ENCODE measurements at places on chromosomes 4 and X.

- DNase-seq: no peak
Measured at GRCh38 chrX:38882894-38883626, 81.8 kb downstream of the MID1IP1 start.

DNA sequence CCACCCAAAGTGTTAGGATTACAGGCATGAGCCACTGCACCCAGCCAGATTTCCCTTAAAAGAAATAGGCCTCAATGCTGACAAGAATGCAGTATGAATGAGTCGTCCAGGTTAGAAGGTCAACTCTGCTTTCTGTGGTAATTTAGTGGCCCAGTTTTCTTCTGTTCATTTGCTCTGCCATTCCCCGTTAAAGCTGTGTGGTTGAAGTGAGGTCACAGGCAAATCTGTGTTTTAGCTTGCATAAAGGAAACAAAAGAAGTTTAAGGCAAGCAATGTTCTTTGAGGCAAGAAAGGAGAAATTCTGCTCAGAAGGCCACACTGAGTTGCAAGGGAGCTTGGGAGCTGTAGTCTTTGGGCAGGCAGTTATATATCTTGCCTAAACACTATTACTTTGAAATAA is 176.8 kb downstream of the LARP7 start:
- no peak for DNase-seq

DNA sequence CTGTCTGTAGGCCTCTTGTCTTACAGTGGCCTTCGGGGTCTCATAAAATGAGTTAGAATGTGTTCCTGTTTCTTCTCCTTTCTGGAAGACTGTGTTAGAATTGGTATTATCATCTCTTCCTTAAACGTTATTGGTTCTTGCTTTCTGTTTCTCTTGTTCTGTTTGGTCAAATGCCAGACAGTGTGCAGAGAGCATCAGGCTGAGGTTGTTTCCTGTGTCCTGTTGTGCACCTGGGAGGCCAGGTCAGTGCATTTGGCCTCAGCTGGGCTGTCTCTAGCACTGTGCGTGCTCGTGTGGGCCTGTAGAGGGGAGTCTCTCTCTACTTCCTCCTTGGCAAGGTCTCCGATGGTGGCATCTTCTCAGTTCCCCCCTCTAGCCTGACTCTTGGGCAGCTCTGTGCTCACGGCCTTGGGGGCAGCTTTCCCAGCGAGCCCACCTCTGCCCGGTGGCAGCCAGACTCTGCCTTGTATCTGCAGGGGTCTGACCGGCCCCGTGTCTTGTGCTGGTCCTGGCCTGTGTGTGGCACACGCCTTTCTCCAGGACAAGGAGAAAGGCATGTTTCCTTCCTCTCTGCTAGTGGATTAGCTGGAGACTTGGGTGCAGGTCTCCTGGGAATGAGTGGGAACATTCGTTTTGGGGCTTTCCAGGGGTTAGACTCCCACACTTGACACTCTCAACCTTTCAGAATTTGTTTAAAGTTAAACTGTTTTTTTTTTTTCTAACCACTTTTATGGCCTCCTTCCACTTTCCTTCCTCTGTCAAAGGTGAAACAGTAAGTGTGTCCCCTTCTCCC is 62.3 kb downstream of the FAM193A start:
- no peak for DNase-seq

- no peak for DNase-seq
Measured at GRCh38 chr4:155419266-155419665, 42.5 kb upstream of the MAP9 start.

GRCh38 chrX:153488231-153488914 is 6.4 kb upstream of the BGN start:
- DNase-seq: no peak

- DNase-seq: no peak
Measured at GRCh38 chrX:288561-288991, 7.4 kb downstream of the PLCXD1 start.
